Stimulated activated CD8-positive, alpha-beta memory T cell treated with anti-CD3 and anti-CD28 coated beads, Interleukin-7, amount 100 ng/mL, for 1 hour (primary cell): ENCODE measurements at places on chromosomes 3 and 15.

GRCh38 chr15:89543389-89543788, 31.9 kb upstream of the TICRR start:
- DNase-seq, result no peak

GRCh38 chr3:100702082-100702979, 7.0 kb upstream of the TFG start:
- no peak for DNase-seq

DNA sequence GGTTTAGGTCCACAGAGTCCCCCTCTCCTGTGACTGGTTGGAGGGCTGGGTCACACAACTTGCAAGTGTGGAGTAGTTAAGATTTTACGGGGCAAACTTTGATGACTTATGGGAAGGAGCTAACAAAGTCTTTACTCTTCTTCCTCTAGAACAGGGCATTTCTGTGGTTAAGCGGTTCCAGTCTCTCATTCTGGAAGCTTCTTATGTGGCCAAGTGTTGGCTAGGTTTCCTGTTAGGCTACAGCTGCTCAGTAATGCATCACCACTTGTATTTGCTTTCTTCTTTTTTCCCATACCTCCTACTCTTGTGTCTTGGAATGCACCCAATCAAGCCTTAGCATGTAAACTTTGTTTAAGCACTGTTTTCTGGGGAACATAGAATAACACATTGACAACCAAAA, 100.6 kb upstream of the PLAAT1 start:
- no peak for DNase-seq

DNA sequence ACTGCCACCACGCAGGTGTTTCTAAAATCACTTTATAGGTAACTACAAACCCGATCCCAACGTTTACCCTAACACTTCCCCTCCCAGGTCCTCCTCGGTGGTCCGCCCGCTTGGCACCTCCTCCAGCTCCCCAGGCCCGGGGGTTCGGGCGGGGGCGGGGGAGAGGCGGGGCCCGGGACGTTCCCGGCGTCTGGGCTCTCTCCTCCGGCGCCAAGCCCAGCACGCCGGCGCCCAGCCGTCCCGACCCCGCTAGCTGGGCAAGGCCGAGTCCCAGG, 562 bp downstream of the CGGBP1 start:
- DNase-seq, result no peak

GRCh38 chr15:25543196-25543595, 104.4 kb upstream of the UBE3A start:
- no peak for DNase-seq

DNA sequence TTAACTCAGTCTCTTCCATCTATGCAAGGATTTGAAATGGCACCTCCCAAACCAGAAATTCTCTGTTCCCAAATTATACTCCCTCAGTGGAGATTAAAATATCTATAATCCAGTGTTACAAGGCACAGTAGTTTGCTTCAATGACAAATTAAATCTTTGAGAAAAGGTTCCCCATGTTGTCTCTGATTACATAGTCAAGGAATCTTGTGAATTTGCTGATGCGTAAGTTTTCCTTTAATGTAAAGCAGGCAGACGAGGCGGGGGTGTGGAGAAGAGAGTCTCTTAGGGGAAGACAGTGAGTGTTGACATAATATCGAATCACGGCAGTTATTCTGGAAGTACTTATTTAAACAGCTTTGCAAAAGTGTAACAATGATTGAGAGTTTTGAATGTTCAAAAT, 236.4 kb upstream of the RARB start:
- no peak for DNase-seq

DNA sequence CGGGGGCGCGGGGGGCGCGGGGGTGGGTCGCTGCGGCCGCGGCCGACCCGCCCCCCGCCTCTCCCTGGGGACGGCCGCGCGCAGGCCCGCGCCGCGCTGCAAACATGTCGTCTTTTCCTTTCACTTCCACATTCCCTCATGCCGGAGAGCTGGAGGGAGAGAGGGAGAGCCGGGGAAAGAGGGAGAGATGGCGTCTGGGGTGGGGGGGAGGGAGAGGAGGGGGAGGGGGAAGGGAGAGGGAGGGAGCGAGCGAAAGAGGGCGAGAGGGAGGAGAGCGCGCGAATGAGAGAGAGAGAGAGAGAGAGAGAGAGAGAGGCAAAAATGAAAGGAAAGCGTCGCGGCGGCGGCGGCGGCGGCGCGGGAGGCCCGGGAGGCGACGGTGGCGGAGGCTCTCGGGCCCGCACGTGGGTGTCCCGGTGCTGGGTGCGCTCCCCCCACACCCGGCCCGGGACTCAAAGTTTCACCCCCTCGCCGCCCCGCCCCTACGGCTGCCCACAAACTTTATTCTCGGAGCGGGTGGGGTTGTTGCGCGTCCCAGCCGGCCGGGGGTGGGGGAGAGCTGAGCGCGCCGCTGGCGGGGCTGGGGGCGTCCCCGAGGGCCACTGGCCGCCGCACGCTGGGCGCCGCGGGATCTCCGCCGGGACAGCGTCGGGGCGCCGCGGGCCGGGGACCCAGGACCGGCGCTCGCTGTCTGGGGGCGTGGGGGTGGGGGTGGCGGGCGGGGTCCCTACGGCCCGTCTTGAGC, 731 bp downstream of the ZNF710 start:
- DNase-seq, result peak; percentile 21

GRCh38 chr15:83928878-83929418, 275.0 kb downstream of the ADAMTSL3 start:
- no peak for DNase-seq

DNA sequence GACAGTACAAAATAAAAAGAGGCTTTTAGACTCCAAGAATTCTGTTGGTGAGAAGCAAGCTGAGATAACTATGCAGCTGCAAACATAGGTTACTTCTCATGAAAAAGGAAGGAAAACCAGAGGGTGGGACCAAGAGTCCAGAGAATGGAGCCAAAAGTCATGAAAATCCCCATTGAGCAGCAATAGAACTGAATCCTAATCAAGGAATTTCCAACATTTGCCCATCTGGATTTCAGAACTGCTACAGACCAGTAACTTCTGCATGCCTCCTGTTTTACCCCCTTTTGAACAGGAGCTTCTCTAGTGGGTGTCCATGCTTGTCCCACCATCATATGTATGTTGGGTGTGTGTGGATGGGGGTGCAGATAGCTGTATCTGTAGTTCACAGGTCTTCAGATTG, 33.6 kb upstream of the BNC1 start:
- no peak for DNase-seq

DNA sequence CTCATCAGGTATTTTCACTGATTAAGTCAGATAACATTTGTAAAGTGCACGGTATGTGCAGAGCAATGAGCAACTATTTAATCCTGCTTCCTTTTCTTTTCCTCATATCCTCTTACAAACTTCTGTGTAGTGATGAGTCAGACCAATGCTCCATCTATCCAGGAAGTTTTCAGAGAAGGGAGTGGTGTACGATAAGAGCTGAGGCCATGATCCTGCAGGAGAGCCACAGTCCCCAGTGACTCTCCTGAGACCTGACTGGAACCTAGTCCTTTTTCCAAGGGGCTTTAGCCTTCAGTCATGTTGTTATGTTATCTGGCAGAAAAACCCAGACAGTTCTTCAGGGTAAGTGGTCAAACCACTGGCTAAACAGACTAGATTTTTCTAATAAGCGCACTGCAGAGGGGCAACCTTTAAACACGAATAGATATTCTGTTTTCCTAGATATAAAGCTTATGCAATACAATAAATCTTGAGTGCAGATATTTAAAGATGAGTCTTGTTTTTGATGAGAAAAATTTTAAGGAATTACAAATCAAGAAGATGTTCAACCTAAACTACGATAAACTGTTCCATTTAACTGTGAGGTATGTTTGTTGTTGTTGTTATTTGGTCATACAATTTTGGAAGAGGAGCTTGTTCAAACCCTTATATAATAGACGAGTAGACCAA, 110.5 kb upstream of the RAP2B start:
- no peak for DNase-seq

DNA sequence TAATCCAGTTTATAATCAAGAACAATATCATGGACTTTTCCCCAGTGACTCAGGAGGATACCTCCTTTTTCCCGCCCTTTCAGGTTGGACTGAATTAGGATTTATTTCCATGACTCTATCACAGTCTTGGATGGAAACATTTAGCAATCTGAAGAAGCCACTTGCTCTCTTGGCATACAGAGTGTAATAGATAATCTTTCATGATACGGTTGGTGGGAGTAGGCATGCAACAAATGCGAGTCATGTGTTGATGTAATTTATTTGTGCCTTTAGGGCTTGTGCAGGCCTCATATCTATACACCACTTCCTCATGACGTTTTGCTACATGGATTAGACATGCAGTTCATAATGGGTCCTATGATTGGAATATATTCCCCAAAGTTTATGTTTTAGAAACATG, 54.2 kb upstream of the MCTP2 start:
- DNase-seq, result no peak

- no peak for DNase-seq
Observed at GRCh38 chr3:187247398-187247797, 44.1 kb downstream of the MASP1 start.

GRCh38 chr3:53890726-53891475, 758 bp downstream of the SELENOK start:
- DNase-seq, result no peak

DNA sequence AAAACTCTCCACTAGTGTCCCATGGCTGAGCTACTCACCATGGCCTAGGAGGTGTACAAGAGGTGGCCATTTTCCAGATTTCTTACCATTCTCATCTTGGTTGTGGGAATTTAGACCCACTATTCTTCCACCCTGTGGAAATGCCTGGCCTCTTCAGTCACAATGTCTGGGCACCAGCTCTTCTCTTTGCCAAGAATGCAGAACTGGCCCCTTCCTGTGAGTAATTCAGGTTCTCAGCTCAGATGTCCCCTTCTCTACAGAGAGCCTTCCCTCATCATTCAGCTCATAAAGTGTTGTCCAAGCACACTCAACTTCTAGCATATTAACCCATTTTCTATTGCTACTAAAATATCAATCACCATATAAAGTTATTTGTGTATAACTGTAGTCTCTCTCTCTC, 575.5 kb upstream of the KCNMB2 start:
- DNase-seq, result no peak

DNA sequence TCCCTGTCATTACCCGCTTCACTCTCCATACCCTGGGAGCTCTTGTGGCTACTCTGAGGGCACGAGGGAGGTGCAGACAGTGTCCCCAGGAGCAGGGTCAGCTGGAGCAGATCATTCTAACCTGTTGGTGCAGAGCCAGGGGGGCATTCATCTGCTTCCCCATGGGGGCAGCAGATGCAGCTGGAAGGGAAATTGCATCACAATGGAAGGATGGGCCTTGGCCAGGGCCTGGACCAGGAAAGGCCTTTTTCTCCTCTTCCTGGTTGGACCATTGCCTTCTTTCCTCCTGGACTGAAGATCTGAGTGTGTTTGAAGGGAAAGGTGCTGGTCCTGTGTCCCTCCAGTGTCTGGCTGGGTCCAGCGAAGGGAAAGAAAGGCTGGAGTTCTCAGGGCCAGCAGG, 55.7 kb downstream of the EPHB1 start:
- DNase-seq, result no peak
